Placental epithelial cell (primary cell): ENCODE measurements at places on chromosomes 3 and 15. TPM values are rescaled to one million over a fixed set of nuclear protein-coding genes. Genes with fewer than 3 reads are reported as not detected.

Gene MAGI1
- total RNA-seq, result 6.7 and 8.4 TPM in 2 replicates

Gene GPR149
- total RNA-seq, result not detected in 2 replicates

Gene GTF2E1
- 8.2 and 10.3 TPM in 2 replicates for total RNA-seq

Gene TPRG1
- 0.43 and 2.0 TPM in 2 replicates for total RNA-seq

Gene TOPAZ1
- total RNA-seq, result not detected in 2 replicates

Gene AMT
- 2.2 and 5.1 TPM in 2 replicates for total RNA-seq

Gene ACTC1
- total RNA-seq, result 0.11 TPM in 1 of 2 replicates, not detected in the other

Gene STAB1
- total RNA-seq, result 0.22 and 0.39 TPM in 2 replicates

Gene TTC14
- total RNA-seq, result 24.3 and 47.2 TPM in 2 replicates
